ENCODE measurements at places on chromosomes 2 and 18. TPM values are rescaled to one million over a fixed set of nuclear protein-coding genes. Genes with fewer than 3 reads are reported as not detected.

Gene DHRS9
- total RNA-seq: 1.6 TPM

Gene CHRNA1
- total RNA-seq: not detected

Gene TUBA3E
- total RNA-seq: not detected

Gene ERMN
- 1.2 TPM for total RNA-seq

Gene NAPG
- 126 TPM for total RNA-seq

Gene GKN1
- total RNA-seq: not detected

Gene GALNT5
- total RNA-seq: 0.92 TPM

Gene MC5R
- 0.69 TPM for total RNA-seq

Gene KLF11
- total RNA-seq: 11.1 TPM

Gene TUBB8B
- 0.69 TPM for total RNA-seq

Gene PRSS56
- 1.6 TPM for total RNA-seq

Gene TMEM17
- 7.8 TPM for total RNA-seq

Gene UGT1A5
- not detected for total RNA-seq

Gene ANTXR1
- total RNA-seq: 24.7 TPM

Gene ZFP36L2
- 8.8 TPM for total RNA-seq

Gene ARHGEF4
- 68.5 TPM for total RNA-seq

Gene IL1RN
- not detected for total RNA-seq

Gene IL36G
- total RNA-seq: not detected

Gene LRRC30
- total RNA-seq: not detected

Gene DSG1
- total RNA-seq: 0.23 TPM

Gene CYP27A1
- 5.8 TPM for total RNA-seq

Gene TXNDC2
- total RNA-seq: not detected

Gene NAGK
- 49.1 TPM for total RNA-seq

Gene CNOT11
- total RNA-seq: 20.5 TPM

Gene NT5C1B
- total RNA-seq: not detected

Gene UGT1A4
- total RNA-seq: not detected

Gene DTNA
- total RNA-seq: 101 TPM

Gene ZNF396
- 5.8 TPM for total RNA-seq

Gene COX5B
- total RNA-seq: 303 TPM

Gene PROKR1
- total RNA-seq: 1.8 TPM
